Lung (tissue), 17 donors: ENCODE measurements at places on chromosomes 7 and 10.

GRCh38 chr7:112708236-112708635 lies 82.0 kb downstream of the TMEM168 start:
- no peak overlapping the region for H3K4me3 ChIP-seq
- H3K27me3 ChIP-seq = no peaks in the 10 kb centered on the region
- H3K4me1 ChIP-seq = peaks cover 3% of the 10 kb centered on the region
- DNase-seq = no peak
- no peaks in the 10 kb centered on the region for H3K36me3 ChIP-seq

DNA sequence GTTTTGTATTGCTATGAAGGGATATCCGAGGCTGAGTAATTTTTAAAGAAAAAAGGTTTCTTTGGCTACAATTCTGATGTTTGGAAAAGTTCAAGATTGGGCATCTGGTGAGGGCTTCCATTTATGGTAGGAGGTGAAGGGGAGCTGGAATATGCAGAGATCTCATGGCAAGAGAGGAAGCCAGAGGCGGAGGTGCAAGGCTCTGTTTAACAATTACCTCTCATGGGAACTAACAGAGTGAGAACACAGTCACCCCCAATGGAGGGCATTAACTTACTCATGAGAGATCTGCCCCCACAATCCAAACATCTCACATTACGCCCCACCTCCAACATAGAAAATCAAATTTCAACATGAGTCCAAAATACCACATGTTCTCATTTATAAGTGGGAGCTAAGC lies 62.0 kb downstream of the AKR1D1 start:
- DNase-seq = no peak
- H3K27ac ChIP-seq = no peak overlapping the region
- no peaks in the 10 kb centered on the region for H3K36me3 ChIP-seq
- no peaks in the 10 kb centered on the region for H3K27me3 ChIP-seq
- H3K4me1 ChIP-seq = no peaks in the 10 kb centered on the region

DNA sequence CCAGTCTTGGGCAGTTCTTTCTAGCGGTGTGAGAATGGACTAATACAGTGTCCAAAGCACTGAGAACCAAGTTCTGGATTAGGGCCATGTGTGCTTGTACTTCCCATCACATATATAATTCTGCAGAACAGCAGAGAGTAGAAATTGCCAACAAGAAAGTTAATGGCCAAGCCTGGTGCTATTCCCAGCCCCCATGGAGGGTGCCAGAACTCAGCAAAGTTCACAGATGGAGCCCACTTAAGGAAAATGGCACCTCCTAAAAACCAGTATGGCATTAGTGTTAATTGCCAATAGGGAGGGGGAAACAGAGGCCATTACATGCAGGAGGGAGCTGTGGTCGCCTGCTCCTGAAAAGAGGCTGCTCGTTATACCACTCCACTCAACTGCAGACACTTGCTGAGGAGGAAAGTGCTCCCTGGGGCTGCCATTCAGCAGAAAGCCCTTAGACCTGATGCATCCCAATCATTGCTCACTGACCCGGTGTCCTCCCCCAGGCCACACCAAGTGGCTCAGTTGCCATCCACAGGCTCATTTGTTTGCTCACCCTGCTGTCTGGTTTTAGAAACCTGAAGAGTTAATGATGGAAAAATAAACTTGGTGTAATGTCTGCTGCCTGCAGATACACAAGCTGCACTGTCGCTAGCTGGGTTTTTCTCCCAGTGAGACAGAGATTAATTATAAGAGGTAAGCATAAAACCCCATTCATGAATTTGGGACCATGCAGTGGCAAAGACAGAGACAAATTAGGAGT lies 280.6 kb downstream of the GFRA1 start:
- H3K4me3 ChIP-seq = no peak overlapping the region
- H3K27ac ChIP-seq = no peak overlapping the region
- H3K36me3 ChIP-seq = no peaks in the 10 kb centered on the region
- H3K4me1 ChIP-seq = no peaks in the 10 kb centered on the region
- DNase-seq = no peak

DNA sequence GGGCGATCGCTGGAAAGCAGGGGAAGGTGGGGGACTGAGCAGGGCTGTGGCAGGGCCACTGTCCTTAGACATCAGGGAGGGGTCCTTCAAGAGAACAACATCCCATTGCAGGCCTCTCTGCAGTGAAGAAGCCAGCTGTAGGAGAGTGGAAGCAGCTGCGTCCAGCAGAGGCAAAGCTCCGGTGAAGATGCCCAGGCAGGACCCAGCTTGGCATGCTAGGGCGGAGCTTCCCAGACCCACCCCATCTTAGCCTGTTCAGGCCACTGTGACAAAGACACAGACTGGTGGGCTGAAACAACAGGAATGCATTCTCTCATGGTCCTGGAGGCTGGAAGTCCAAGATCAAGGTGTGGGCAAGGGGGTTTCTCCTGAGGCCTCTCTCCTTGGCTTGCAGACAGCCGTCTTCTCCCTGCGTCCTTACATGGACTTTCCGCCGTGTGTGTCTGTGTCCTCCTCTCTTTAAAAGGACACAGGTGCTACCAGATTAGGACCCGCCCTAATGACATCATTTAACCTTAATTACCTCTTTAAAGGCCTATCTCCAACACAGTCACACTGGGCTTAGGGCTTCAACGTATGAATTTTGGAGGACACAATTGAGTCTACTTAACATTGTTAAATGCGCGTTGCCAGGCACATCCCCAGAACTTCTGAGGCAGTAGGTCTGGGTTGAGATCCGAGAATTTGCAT lies 178.1 kb upstream of the GRB10 start:
- no peaks in the 10 kb centered on the region for H3K36me3 ChIP-seq
- DNase-seq = no peak
- peaks cover 6% of the 10 kb centered on the region for H3K4me1 ChIP-seq
- no peak overlapping the region for H3K4me3 ChIP-seq
- no peak overlapping the region for H3K27ac ChIP-seq
- no peaks in the 10 kb centered on the region for H3K27me3 ChIP-seq

GRCh38 chr7:73449422-73449821 lies 15.8 kb downstream of the FZD9 start:
- no peaks in the 10 kb centered on the region for H3K27me3 ChIP-seq
- H3K27ac ChIP-seq = no peak overlapping the region
- H3K4me3 ChIP-seq = no peak overlapping the region
- no peak for DNase-seq
- H3K36me3 ChIP-seq = peaks cover 38% of the 10 kb centered on the region

- H3K36me3 ChIP-seq = no peaks in the 10 kb centered on the region
- H3K4me3 ChIP-seq = no peak overlapping the region
- no peaks in the 10 kb centered on the region for H3K4me1 ChIP-seq
- no peak for DNase-seq
- H3K27me3 ChIP-seq = no peaks in the 10 kb centered on the region
Observed at GRCh38 chr7:151334628-151335027, 7.0 kb upstream of the NUB1 start.

- H3K36me3 ChIP-seq = no peaks in the 10 kb centered on the region
- no peaks in the 10 kb centered on the region for H3K4me1 ChIP-seq
- H3K4me3 ChIP-seq = no peak overlapping the region
- H3K27me3 ChIP-seq = no peaks in the 10 kb centered on the region
- no peak for DNase-seq
Observed at GRCh38 chr7:41809940-41810576, 107.2 kb upstream of the INHBA start.
